CD4-positive, alpha-beta T cell (primary cell): ENCODE measurements at places on chromosomes 4 and X.

DNA sequence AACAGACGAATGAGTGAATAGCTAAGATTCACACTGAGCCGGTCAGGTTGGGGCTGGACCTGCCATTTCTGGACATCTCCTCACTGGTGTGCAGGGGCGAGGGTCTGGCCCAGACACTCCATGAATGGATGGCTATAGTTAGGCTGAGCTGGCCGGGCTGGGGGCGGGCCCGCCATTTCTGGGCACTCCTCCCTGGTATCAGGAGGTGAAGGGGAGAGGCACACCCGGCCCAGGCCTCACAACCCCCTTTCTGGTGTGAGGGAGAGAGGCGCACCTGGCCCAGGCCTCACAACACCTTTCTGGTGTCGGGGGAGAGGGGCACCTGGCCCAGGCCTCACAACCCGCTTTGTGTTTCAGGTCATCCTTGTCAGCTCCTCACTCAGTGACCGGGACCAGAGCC is 203.2 kb upstream of the PSAPL1 start:
- no peak for DNase-seq

DNA sequence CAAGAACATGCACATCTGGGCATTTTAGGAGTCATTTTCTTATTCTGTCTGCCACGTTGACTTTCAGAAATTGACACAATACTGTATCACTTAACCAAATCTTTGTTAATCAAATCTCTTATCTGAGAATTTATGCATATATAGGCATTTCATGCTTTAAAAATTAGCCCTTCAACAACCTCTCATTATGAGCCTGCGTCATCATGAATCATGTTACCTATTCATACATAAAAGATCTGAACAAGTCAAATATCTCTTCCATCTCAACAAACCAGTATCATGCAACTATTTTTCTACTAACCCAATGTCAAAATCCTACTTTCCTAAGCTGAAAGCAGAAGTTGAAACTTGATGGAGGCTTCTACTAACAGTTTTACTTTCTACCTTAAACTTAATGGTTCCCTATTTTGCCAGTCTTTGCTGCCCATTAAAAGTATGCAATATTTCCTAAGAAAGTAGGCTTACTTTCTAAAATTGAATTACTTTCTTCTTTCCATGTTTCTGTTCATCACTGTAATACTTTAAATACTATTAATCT is 1.8 kb downstream of the ADAM29 start:
- no peak for DNase-seq

GRCh38 chr4:25103418-25103817 is 56.8 kb downstream of the SEPSECS start:
- no peak for DNase-seq

DNA sequence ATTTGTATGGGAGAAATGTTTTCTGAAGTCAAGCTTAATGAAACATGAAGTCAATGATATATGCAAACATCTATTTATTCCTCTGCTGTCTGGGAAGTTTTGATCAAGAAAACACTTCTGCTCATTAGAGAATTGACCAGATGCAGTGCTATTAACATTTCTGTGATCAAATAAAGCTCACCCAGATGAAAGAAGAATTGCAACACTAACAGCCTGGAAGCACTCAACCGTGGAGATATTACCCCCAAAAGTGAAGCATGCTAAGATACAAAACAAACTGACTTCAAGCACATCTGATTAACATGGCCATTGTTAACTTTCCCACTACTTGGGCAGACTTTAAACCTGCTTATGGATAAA is 73.7 kb upstream of the GUCY1A1 start:
- no peak for DNase-seq

DNA sequence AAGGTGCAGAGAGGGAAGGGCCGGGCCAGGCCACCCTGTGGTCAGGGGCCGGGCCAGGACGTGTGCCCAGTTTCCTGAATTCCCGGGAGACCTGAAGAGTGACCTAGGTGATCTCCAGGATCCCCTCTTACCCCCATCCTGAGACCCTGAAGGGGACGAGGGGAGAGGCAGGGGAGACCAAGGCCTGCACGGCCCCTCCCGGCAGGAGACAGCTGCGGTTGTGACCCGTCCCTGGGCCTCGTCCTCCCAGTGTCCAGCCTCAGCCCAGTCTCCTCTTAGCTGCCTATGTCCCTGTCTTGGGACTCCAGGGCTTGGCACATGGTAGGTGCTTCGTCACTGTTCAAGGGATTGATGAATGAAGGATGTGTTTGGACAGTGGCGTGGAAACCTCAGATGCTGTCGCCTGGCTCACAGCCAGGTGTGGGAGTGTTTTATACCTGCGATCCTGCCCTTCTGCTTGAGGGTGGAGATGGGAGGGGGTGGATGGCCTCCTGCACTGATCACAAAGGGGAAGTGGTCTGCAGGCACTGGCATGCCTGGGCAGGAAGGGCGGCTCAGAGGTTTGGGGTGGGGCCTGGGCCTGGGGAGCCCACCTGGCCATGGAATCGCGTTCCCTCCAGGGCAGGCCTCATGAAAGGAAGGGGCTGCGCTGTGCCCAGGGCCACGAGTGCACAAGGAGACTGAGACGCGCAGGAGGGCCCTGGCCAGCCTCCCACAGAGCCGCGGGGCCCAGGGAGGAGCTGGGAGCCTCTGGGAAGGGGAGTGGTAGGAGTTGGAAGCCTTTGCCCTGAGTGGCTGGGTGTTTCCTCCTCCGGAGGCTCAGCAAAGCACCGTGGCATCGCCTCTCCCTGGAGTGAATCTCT is 6.9 kb downstream of the SH3TC1 start:
- no peak for DNase-seq

GRCh38 chr4:107036584-107037198 is 578 bp upstream of the DKK2 start:
- no peak for DNase-seq

DNA sequence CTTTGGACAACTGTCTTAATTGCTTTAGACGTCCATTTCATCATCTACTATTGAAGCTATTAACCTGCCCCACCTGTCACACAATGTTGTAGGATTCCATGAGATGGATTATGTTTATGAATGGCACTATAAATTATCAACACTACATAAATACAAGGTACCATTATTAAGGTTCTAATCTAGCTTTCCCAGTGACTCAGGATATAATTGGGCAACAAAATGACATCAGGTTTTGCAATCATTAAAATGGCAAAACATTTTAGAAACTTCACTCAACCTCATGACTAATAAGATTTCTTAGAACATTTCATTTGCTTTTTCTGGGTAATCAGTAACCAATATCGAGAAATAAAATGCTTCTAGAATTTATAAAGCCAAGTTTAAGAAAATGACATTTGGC is 9.2 kb downstream of the HOPX start:
- DNase-seq, result no peak
